ENCODE measurements at places on chromosomes 3 and 15. TPM values are rescaled to one million over a fixed set of nuclear protein-coding genes. Genes with fewer than 3 reads are reported as not detected.
A peak's percentile ranks its signal among the peaks of the same experiment; 100 is the strongest.

GRCh38 chr3:145326666-145327065 is 834.3 kb downstream of the PLOD2 start:
- no peaks in the 10 kb centered on the region for H3K27me3 ChIP-seq
- DNase-seq = no peak

DNA sequence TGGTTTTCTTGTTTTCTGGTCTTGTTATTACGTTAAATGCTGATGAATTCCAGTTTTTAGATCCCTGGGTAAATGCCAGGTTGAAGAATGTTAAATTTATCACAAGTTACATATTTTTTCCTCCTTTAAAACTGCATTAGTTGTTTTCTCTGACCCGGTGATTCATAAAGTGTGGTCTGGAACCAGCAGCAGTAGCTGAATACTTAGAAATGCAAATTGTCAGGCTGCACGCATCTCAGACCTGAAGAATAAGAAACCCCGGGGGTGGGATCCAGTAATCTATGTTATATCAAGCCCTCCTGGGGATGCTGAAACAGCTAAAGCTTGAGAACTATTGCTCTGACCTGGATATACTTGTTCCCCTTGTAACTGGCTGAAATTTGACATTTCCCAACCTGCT is 69.1 kb downstream of the PEX5L start:
- peaks cover 16% of the 10 kb centered on the region for H3K4me1 ChIP-seq
- DNase-seq = peak; percentile 29
- H3K4me3 ChIP-seq = no peak overlapping the region

GRCh38 chr3:166860217-166860616 is 519.9 kb downstream of the ZBBX start:
- H3K27ac ChIP-seq = no peak overlapping the region
- no peaks in the 10 kb centered on the region for H3K27me3 ChIP-seq
- no peaks in the 10 kb centered on the region for H3K4me1 ChIP-seq
- DNase-seq = no peak

DNA sequence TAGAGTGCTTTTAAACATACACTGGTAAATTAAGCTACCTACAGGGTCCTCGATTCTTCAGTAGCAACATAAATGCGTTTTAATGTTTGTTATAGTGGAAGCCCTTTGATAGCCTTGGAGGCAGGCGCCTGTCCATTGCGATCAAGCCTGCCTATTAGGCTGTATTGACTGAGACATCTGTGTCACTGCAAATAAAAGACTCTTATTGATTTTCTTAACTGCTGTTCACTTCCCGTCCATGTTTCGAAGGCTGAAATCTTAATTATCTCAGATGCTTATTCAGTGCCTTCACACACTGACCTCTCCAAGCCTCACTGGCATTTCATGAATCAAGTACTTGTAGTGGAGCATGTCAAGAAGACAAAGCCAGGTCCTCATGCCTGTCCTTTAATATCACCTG is 51.1 kb downstream of the MAP2K5 start:
- no peaks in the 10 kb centered on the region for H3K4me1 ChIP-seq
- H3K36me3 ChIP-seq = peaks cover 2% of the 10 kb centered on the region

DNA sequence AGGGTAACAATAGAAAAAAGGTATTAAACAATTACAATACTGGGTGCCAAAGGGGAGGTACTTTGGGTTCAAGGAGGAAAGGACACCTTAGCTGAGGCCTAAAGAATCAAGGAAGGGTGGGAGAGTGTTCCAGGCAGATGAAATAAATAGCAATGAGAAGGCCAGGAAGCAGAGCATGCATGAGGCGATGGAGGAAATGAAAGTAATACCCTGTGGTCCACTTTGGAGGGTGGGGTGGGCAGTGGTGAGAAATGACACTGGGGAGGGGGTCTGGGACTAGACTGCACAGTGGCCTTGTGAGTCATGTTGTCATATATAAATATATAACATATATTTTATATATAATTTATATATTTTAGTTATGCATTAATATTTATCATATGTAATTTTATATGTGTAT is 55.9 kb downstream of the BHLHE40 start:
- peaks cover 52% of the 10 kb centered on the region for H3K4me1 ChIP-seq
- no peak overlapping the region for H3K27ac ChIP-seq
- no peaks in the 10 kb centered on the region for H3K36me3 ChIP-seq
- no peak overlapping the region for H3K4me3 ChIP-seq
- no peaks in the 10 kb centered on the region for H3K27me3 ChIP-seq

- peaks cover 48% of the 10 kb centered on the region for H3K4me1 ChIP-seq
- peak overlapping the region; percentile 98 for H3K27ac ChIP-seq
- peaks cover 20% of the 10 kb centered on the region for H3K36me3 ChIP-seq
- H3K4me3 ChIP-seq = peak overlapping the region; percentile 98
These were observed 574 bp downstream of the NGRN start for GRCh38 chr15:90266061-90266431.

- no peaks in the 10 kb centered on the region for H3K27me3 ChIP-seq
- no peak overlapping the region for H3K27ac ChIP-seq
- peaks cover 13% of the 10 kb centered on the region for H3K36me3 ChIP-seq
- no peak for DNase-seq
- H3K4me3 ChIP-seq = no peak overlapping the region
- peaks cover 20% of the 10 kb centered on the region for H3K4me1 ChIP-seq
These were observed 40.5 kb downstream of the SEMA3G start for GRCh38 chr3:52404391-52404790.

GRCh38 chr15:34266751-34267150 is 41.9 kb downstream of the EMC4 start:
- no peak overlapping the region for H3K4me3 ChIP-seq
- H3K27ac ChIP-seq = no peak overlapping the region
- peaks cover 15% of the 10 kb centered on the region for H3K4me1 ChIP-seq
- no peaks in the 10 kb centered on the region for H3K27me3 ChIP-seq
- peaks cover 1% of the 10 kb centered on the region for H3K36me3 ChIP-seq
- no peak for DNase-seq

DNA sequence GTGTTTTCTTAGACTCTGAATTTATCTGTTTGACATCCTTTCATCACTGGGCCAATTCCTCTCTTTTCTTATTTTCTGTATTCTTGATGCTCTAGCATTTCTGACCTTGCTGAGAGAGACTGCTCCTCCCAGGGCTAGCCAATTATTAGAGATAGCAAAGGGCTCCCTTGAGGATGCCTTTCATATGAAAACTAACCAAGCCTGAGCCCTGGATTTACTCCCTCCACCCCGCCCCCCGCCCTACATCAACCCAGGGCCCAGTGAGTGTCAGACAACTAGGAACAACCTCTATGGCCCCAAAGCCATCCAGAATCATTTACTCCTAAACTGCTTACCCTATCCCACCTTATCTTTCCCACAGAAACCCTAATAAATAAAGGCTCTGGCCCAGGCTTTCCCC is 69.7 kb upstream of the LARS2 start:
- no peak for DNase-seq
- no peaks in the 10 kb centered on the region for H3K36me3 ChIP-seq
- H3K27ac ChIP-seq = no peak overlapping the region
- H3K4me1 ChIP-seq = no peaks in the 10 kb centered on the region

GRCh38 chr15:63918317-63918672 is 84.5 kb upstream of the HERC1 start:
- H3K4me1 ChIP-seq = peaks cover 19% of the 10 kb centered on the region
- H3K27me3 ChIP-seq = no peaks in the 10 kb centered on the region
- DNase-seq = no peak
- no peak overlapping the region for H3K4me3 ChIP-seq
- H3K36me3 ChIP-seq = no peaks in the 10 kb centered on the region

DNA sequence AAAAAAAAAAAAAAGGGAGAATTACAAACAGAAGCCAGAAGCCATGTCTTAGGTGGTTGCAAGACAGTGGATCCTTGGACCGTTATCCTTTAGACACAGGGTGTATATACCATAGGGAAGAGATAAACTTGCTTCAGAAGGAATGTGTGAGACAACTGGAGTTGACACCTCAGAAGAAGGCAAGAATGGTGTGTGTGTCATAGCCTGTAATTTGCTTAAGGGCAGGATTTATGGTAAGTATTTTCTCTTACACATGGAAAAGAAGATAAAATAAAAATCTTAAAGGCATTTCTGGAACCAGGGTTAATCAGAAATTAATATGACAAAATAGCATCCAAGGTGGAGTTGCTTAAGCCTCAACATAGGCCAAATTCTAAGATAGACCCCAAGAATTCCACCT is 19.3 kb upstream of the DNAJC19 start:
- peaks cover 9% of the 10 kb centered on the region for H3K4me1 ChIP-seq
- no peak overlapping the region for H3K4me3 ChIP-seq
- H3K27me3 ChIP-seq = peaks cover 2% of the 10 kb centered on the region
- H3K27ac ChIP-seq = no peak overlapping the region
- H3K36me3 ChIP-seq = peaks cover under 1% of the 10 kb centered on the region
- DNase-seq = no peak

GRCh38 chr3:186931532-186932280 is 1.4 kb downstream of the ST6GAL1 start:
- DNase-seq = peak; percentile 81
- peaks cover 22% of the 10 kb centered on the region for H3K36me3 ChIP-seq
- peak overlapping the region; percentile 94 for H3K27ac ChIP-seq
- H3K4me1 ChIP-seq = peaks cover 43% of the 10 kb centered on the region
- peak overlapping the region; percentile 90 for H3K4me3 ChIP-seq

DNA sequence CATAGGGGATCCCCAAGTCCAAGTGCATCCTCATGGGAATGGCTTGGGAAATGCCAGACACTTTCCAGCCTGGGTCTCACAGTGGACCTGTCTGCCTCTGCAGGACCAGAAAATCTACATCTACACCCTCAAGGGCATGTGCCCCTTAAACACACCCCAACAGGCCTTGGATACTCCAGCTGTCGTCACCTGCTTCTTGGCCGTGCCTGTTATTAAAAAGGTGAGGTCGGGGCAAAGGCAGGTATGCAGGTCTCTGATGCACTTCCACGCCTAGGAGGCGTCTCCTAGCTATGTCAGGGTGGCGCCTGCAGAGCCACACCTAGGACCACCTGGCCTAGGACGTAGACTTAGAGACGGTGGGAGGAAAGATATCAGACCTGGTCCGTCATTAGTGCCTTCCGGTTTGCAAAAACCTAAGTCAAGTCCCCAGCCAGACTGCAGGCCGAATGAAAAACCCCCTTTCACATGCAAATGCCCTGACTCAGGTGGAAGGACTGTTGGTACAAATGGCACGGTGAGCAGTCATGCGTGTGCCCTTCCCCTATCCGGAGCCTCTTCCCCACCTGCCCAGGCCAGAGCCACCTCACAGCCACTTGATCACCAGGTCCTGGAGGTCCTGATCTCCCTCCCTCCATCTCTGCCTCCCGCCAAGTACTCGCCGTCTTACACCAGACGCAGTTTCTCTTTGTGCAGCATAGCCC is 143.5 kb downstream of the LRRK1 start:
- no peaks in the 10 kb centered on the region for H3K27me3 ChIP-seq
- DNase-seq = no peak

LDHAL6B gene
- not detected for total RNA-seq

CYP1A1 gene
- total RNA-seq = 5.4 TPM

CORO2B gene
- not detected for total RNA-seq

TNNC1 gene
- 10.8 TPM for total RNA-seq

DUOX1 gene
- 0.34 TPM for total RNA-seq

Measured in activated T-cell treated with anti-CD3 and anti-CD28 coated beads, Interleukin-2, amount 50 U/mL, for 72 hours (primary cell).